T-cell (primary cell): ENCODE measurements at places on chromosomes 2 and 18.

DNA sequence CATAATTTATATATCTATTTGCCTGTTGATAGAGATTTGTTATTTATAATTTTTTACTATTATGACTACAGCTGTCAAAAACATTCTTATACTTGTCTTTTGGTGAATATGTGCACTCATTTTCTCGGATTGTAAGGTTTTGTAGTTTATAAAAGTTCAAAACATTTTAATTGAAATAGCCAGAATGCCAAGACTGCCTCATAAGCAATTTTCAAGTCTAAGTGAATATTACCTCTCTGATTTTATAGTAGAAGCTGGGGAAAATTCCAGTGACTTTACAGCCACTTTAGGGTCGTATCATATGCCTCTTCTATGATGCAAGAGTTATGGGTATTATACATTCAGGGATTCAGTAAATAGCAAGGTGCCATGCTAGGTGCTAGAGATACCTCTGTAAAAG, 21.0 kb downstream of the ZC3H6 start:
- no peak for DNase-seq

DNA sequence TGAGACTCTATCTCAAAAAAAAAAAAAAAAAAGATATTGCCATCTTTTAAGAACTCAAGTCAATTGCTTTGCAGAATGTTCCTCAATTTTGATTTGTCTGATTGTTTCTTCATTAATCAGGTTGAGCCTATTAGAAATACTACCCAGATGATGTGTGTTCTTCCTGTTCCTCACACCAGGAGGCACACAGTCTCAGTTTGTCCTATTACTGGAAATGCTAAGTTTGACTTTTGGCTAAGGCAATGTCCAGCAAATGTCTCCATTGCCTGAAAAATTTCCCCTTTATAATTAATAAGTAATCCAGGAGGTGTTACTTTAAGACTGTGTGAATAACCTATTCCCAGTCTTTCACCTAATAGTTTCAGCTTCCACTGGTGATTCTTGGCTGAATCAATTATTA, 28.4 kb downstream of the BOLA3 start:
- no peak for DNase-seq

GRCh38 chr2:192029089-192029488, 165.6 kb downstream of the TMEFF2 start:
- no peak for DNase-seq

DNA sequence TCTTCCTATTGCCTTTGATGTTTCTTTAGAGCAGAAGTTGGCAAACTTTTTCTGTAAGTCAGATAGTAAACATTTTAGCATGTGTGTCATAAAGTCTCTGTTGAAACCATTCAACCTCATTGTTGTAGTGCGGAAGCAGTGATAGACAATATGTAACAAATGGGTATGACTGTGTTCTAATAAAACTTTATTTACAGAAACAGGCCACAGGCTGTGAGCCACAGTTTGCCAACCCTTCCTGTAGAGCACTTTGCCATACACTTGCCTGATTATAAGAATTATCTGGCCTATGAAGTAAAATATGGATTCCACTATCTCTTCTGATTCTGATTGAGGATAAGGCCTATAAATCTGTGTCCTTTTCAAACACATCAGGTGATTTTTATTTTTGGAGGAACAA, 237.4 kb downstream of the DOK6 start:
- DNase-seq = no peak

DNA sequence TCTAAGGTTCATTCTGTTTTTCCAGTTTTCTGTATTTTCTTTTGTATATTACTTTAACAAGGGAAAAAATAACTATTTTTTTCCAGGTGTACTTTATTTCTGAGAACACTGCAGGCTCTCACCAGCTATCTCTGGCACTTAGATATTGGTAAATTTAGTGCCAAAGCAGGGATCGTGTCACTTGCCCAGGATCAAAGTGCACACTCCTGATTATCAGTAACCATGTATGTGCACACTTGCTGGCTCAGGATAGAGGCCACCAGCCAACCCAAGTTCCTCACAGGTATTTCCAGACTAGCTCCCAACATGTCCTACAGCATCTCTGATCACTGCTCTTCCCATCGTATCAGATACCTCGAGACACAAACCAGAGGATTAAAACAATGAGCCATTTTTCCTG, 5.8 kb upstream of the FZD5 start:
- no peak for DNase-seq

GRCh38 chr2:19028587-19029375, 329.6 kb downstream of the OSR1 start:
- DNase-seq = no peak

- no peak for DNase-seq
These were observed 72.7 kb upstream of the CCDC68 start for GRCh38 chr18:55031979-55032378.

GRCh38 chr18:34880403-34880802, 160.8 kb upstream of the MAPRE2 start:
- DNase-seq = no peak

GRCh38 chr2:182018218-182018617, 32.6 kb downstream of the PPP1R1C start:
- DNase-seq = no peak

- no peak for DNase-seq
These were observed 37.8 kb upstream of the CREB1 start for GRCh38 chr2:207491956-207492355.

- DNase-seq = no peak
These were observed 8.4 kb upstream of the RNF125 start for GRCh38 chr18:32010124-32010721.

- peak; percentile 20 for DNase-seq
These were observed 575 bp downstream of the HSPD1 start for GRCh38 chr2:197498937-197499593.

GRCh38 chr18:45100321-45101105, 419.8 kb downstream of the SETBP1 start:
- DNase-seq = no peak

GRCh38 chr2:227462462-227462951, 9.4 kb upstream of the AGFG1 start:
- no peak for DNase-seq

- DNase-seq = no peak
These were observed 492 bp downstream of the KIF5C start for GRCh38 chr2:148875387-148876051.

DNA sequence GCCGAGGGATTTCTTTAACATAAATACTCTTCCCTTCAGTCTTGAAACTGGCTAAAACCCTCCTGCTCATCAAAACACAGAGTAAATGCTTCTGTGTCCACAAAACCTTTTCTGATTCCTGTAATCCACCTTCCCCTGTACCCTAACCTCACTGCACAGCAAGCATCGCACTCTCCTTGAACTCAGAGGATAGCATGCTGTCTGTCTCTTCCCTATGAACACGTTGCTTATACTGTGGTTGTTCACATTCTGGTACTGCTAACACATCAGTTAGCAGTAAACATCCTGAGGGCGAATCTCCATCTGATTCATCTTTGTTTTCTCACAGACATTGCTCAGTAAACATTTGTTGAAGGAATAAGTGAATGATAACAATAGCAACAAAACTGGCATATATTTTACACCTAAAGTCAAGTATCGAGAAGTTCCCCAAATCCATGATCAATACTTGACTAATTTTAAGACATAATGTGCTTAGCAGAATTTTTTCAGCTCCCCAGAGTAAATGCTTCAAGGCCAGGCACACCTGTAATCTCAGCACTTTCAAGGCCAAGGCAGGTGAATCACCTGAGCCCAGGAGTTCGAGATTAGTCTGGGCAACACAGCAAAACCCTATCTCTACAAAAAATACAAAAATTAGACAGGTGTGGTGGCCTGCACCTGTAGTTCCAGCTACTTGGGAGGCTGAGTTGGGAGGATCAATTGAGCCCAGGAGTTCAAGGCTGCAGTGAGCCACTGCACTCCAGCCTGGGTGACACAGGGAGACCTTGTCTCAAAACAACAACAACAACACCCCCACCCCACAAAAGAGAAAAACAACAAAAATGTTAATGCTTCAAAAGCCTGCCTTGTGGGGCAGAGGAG, 45.6 kb upstream of the LPIN2 start:
- no peak for DNase-seq

DNA sequence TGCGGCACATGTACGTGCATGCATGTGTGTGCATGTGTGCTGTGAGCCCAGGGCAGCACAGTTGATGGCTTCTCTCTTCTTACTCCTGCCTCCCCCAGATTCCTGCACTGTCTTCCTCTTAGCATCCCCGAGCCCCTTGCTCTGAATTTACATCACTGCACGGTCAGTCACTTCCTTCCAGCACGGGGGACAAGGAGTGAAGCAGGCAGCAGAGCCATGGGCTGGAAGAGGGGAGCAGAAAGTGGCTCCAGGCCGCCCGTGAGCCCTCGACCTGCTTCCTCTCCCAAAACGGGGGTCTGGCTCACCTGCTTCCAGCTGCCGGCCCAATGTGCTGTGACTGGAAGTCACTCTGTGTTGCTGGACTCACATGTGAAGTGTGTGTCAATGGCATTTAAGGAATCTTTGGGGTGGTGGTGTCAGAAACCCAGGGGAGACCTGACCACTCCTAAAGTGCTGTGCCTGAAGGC, 106.1 kb downstream of the FAM210A start:
- no peak for DNase-seq

DNA sequence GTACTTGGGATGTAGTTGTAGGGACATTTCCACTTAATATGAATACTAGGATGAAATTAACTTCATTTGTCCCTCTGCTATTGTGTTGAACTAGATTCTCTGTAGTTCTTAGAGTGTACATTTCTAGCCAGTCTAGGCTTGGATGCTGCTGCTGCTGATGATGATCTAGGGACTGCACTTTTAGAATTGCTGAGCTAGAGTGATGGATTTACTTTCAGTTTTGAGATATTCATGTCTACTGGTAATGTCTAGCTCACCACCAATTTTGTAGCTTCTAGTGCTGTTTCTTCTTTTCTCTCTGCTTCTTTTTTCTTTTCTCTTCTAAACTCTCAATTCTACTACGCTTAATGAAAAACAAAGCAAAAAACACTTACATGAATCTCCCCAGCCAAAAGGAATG, 49.4 kb downstream of the MRPS9 start:
- DNase-seq = no peak

DNA sequence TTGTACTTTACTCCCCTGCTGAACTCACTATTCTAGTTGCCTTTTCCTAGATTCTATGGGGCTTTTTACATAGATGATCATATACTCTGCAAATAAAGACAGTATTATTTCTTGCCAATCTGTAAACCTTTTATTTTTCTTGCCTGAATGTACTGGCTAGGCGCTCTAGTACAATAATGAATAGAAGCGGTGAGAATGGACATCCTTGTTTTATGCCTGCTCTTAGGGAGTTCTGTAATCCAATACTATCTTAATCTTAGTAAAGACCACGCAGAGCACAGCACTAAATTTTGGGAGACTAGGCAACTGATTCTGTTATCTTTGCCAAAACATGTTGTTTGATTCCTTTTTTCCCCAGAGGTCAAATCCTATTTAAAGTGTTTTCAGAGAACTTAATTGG, 7.0 kb downstream of the KRCC1 start:
- DNase-seq = no peak

- DNase-seq = no peak
These were observed 353.9 kb downstream of the CDH2 start for GRCh38 chr18:27823053-27823452.

- DNase-seq = no peak
These were observed 230.0 kb upstream of the CXCR4 start for GRCh38 chr2:136347981-136348380.

DNA sequence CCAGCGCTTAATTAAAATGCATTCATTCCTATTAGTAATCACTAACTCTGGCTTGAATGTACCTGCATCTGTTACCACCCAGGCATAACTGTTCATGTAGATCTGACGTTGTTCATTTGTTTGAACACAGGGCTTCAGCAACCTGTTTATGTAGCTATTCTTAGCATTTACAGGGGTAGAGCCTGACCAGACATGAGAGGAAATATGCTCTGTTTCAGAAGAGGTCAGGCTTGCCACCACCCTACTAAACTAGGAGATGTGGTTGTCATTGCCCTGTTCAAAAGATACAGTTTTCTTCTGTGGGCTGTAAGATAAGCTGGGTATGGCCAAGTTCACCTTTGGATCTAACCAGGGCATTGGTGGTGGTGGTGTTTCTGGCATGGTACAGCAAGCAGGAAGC, 8.8 kb downstream of the MGAT5 start:
- no peak for DNase-seq

- no peak for DNase-seq
These were observed 34.7 kb upstream of the IL1RL1 start for GRCh38 chr2:102276549-102277201.

DNA sequence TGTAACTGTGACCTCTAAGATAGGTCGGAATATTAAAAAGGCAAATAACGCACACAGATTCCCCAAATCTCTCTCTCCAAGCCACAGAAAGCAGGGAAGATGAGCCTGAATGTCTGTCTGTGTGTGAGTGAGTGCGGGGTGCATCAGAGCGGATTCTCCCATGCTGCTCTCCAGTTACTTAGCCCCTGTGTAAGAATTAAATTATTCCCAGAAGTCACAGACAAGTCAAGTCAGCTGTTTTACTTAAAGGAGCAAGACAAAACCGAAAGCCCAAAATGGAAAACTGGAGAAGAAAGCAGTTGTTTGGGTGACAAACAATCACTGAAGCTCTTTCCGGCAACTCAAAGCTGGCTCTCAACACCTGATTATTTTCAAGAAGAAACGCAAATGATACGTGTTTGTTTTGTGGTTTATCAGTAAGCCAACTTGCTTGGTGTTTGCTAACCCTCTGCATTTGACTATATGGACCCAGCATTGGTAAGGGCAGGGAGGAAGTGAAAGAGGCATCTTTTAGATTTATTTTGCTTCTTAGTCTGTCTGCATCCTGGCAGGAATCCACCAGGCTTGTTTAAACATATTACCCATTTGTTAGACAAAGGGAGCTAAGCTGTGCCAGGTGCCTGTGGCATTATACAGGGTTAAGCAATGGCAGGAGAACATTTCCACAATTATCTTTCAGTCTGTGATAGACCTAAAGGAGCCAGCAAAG, 121.5 kb upstream of the CREB1 start:
- DNase-seq = no peak

DNA sequence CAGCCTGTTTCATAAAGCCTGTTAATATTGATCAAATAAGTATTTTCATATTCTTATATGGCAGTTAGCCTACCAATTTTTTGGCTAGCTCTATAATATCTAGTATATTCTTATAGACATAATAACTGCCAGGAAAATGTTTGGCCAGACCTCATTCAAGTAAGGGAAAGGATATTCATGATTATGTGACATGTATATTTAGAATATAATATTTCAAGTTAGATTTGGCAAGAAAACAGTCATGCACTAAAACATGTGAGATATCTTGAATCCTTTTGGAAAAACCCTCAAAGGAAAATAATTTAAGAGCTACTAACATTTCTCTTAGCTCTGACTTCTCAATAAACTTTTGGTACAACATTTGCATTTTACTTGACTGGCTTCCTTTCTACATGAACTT, 694.1 kb downstream of the PLCL1 start:
- no peak for DNase-seq

DNA sequence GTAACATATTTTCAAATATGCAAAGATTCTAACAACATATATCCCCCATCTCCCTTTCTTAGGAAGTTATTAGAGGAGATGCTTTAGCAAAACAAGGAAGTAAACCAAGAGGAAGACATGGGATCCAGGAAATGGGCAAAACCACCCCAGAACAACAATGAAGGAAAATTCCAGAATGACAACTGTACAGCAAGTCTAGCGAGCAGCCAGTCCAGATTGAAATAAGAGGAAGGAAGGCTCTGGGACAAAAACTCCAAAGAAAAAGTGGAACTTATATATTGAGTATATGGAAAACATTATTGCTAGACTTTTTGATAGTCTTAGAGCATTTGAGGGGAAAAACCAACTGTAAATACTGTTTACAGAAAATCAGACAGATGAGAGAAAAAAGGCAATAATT, 2.9 kb upstream of the ARPC2 start:
- no peak for DNase-seq
